ENCODE measurements at places on chromosomes 1 and 21. TPM values are rescaled to one million over a fixed set of nuclear protein-coding genes. Genes with fewer than 3 reads are reported as not detected.

- no peak for DNase-seq
- peaks cover 40% of the 10 kb centered on the region for H3K4me1 ChIP-seq
- H3K36me3 ChIP-seq: peaks cover 39% of the 10 kb centered on the region
- H3K4me3 ChIP-seq: no peak overlapping the region
- H3K27ac ChIP-seq: no peak overlapping the region
- H3K27me3 ChIP-seq: no peaks in the 10 kb centered on the region
Observed at GRCh38 chr1:226639631-226640061, 91.1 kb downstream of the STUM start.

- H3K4me3 ChIP-seq: peak overlapping the region; percentile 43
- H3K36me3 ChIP-seq: peaks cover 81% of the 10 kb centered on the region
- H3K27ac ChIP-seq: peak overlapping the region; percentile 93
- H3K4me1 ChIP-seq: peaks cover 84% of the 10 kb centered on the region
- no peaks in the 10 kb centered on the region for H3K27me3 ChIP-seq
Observed at GRCh38 chr1:198669023-198669698, 30.3 kb downstream of the PTPRC start.

Gene NPR1
- total RNA-seq: not detected

Gene OXCT2
- not detected for total RNA-seq

- peaks cover 11% of the 10 kb centered on the region for H3K27me3 ChIP-seq
- H3K36me3 ChIP-seq: no peaks in the 10 kb centered on the region
- no peak overlapping the region for H3K27ac ChIP-seq
- no peak for DNase-seq
Observed at GRCh38 chr1:111904478-111905218, 84.8 kb downstream of the KCND3 start.

- no peak overlapping the region for H3K27ac ChIP-seq
- no peak overlapping the region for H3K4me3 ChIP-seq
- H3K4me1 ChIP-seq: no peaks in the 10 kb centered on the region
- H3K27me3 ChIP-seq: peaks cover 6% of the 10 kb centered on the region
Observed at GRCh38 chr1:33876970-33877650, 13.2 kb downstream of the HMGB4 start.

DNA sequence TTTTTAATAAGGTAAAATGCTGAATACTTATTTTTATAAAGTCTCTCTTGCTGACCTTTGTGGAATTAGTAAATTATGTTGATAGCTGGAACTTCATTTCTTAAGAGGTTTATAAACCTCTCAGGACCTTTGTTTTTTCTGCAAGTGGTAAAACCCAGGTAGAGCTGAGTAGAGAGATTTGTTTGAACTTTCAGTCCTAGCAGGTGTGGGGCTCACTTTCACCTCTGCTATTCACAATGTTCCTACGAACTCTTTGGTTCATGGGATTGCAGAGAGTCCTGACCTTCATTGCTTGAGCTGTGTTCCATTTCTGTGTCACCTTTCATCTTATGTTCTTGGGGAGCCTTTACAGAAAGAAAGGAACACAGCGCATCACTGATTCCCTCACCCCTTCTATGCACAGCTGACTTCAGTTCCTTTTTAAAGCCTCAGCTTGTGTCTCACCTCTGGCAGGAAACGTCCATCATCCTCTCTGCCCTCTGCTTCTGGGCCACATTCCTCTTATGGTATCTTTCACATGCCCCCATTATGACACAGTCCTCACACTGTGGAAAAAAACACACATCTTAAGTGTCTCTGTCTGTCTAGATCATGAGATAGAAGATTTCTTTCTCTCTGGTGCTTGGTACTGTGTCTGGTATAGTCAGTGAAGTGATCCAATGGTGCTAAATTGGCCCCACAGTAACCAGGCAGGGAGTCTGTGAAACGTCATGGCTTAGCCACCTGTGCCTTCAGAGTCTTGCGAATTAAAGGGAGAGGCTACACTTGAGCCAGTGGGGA lies 262.5 kb upstream of the B3GALT2 start:
- H3K27me3 ChIP-seq: no peaks in the 10 kb centered on the region
- peak overlapping the region; percentile 59 for H3K27ac ChIP-seq
- peak; percentile 10 for DNase-seq
- peaks cover 5% of the 10 kb centered on the region for H3K36me3 ChIP-seq
- peaks cover 19% of the 10 kb centered on the region for H3K4me1 ChIP-seq
- no peak overlapping the region for H3K4me3 ChIP-seq

Gene TSSK3
- 2.2 TPM for total RNA-seq
